COLO829 (cell line): ENCODE measurements at places on chromosomes 7 and 10.

DNA sequence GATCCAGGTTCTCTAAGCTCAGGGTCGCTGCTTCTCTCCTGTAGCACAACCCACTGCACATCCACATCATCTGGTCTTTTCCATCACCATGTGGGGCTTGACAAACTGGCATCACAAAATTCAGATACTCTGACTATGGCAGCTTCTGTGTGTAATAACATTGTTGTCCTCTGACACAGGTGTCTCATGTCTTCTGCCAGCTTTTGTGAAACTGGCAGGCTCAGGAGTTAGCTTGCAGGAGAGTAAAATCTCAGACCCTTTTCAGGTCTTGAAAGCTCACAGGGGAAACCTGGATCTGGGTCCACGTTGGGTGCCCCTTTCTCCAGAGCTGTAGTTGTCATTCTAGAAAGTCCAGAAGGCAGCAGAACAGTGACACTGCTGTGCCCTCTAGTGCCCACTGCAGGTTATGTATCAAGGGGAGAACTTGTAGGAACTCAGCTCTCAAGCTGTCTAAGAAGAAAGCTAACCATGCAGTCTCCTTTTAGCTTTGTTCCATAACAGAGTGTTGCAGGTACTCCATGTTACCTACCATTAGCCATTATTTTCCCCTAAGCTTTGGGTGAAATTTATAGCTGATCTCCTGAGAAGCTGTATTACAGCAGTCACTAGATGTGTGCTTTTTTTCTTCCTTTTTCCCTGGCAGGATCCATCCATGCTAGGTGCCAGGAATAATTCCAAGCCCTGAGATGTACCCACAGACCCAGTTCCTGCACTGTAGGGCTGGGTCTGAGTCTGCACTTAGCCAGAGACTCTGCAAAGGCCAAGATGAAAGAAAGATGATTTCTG lies 102.7 kb downstream of the ZNF248 start:
- DNase-seq, result peak; percentile 3

- DNase-seq, result no peak
Observed at GRCh38 chr10:75530299-75530698, 98.9 kb downstream of the LRMDA start.

GRCh38 chr7:68185631-68186456 lies 1189.2 kb downstream of the TYW1 start:
- DNase-seq, result no peak

DNA sequence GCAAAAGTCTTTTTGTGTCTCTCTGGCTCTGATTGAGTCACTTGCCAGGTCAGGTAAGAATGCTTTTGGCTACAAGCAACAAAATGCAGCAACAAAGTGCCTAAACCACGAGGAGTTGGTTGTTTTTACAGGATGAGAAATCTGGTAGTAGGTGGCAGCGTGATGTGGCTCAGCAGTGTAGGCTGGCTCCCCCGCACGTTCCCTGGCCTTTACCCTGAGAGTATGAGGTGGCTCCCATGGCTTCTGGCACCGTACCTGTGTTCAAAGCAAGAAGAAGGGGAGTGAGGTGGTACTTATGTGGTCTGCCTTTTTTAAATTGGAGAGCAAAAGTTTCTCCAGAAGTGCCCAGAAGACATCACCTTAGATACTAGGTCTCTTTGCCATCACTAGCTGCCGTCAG lies 11.7 kb downstream of the PRKRIP1 start:
- DNase-seq, result no peak

DNA sequence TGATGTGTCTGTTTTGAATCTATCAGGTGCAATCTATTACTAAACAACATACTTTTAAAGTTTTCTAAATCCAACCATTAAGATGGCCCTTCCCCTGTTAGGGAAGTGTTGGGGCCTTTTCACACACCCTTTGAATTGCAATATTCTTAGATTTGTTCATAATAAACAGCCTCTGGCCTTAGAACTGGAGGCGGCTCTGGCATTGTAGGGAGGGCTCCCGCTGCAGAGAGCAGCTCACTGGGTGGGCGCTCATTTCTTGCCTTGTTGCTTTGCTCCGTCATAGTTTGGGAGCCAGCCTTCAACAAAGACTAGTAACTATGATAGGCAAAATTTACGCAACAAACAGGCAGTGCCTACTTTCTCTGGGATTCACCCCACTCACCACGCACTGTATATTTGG lies 4.2 kb upstream of the HOXA10 start:
- no peak for DNase-seq

DNA sequence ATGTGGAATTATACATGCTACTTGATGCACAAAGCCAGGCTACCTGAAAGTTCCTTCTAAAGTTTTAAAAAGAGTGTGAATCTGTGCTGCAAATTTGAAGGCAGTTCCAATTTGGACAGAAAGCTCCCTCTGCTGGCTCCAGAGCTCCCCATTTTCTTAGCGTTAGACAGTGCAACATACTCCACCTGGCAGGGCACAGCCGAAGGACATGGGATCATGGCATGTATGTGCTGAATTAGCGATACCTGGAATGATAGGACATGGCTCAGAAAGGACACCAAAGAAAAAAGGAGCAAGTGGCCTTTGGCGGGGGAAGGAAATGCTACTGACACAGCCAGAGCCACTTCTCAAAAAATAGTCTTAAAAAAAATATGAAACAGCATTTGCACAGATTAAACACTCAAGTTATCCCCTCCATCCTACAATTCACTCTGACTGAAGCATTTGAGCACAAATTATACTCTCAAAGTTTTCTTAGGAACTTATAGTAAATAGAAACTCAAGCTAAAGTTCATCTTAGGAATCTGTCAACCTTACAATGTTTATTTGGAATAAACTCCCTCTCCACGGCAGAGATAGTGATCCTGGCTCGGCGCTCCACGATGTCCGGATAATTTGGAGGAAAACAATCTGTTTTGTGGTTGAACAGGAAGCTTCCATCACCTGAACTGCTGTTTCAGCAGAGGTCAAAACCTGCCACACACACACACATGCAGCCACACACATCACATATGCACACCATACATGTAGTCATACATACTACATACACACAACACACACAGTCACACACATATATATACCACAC lies 80.0 kb downstream of the C7orf25 start:
- peak; percentile 50 for DNase-seq

DNA sequence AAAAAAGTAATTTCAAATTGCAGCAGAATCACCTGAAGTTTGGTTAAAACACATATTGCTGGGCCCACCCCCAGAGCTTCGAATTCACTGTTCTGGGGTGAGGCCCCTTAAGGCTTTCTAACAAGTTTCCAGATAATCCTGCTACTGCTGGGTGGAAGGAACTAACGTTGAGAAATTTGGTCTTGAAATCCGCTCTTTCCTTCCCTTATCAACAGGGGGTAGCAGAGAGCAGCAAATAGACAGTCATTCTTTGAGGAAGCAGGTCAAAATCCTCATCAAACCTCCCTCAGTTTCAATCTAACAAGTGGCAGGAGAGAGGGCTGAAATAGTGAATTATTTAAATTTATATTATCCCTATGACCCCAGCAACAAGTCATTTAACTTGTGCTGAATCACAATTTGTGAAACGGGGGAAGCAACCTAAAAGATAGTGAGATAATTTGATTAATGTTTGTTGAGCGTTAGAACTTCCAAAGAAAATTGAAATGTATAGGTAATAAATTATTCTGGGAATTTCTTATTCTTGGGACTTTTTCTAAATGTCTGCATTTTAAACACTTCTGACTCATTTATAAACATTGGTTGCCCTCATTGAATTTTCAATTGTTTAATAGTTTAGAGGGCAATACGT lies 21.7 kb upstream of the MALSU1 start:
- DNase-seq, result peak; percentile 59

- no peak for DNase-seq
Observed at GRCh38 chr10:22606164-22606614, 108.2 kb downstream of the PIP4K2A start.

- DNase-seq, result no peak
Observed at GRCh38 chr10:78830976-78831375, 237.8 kb upstream of the ZMIZ1 start.

DNA sequence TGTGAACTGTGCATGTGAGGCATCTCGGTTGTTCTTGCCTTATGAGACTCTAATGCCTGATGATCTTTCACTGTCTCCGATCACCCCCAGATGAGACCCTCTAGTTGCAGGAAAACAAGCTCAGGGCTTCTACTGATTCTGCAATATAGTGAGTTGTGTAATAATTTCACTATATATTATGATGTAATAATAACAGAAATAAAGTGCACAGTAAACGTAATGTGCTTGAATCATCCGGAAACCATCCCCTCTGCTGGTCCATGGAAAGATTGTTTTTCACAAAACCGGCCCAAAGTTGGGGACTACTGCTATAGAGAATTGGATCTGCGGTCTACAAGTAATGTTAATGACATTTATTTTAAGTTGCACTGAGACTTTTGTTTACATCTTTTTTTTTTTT lies 126.7 kb downstream of the TPST1 start:
- no peak for DNase-seq
